ENCODE measurements at places on chromosomes 5 and 9. TPM values are rescaled to one million over a fixed set of nuclear protein-coding genes. Genes with fewer than 3 reads are reported as not detected.

DNA sequence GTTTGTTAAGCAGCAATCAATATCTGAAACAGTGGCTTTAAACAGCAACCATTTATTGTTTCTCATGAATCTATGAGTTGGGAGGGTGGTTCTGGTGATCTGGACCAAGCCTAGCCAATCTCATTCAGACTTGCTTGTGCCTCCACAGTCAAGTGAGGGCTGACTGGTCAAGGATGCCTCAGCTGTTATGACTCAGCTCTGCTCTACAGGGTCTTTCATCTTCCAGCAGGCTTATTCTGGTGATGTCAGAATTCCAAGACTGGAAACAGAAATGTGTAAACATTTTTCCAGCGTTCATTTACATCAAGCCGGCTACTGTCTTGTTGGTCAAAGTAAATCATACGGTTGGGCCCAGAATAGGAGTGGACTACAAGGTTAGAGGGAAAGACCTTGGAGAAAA lies 2.5 kb upstream of the PIP5K1B start:
- DNase-seq = no peak

- no peak for DNase-seq
Observed at GRCh38 chr9:34459941-34460340, 1.3 kb downstream of the DNAI1 start.

GABRA6 gene
- not detected for polyA plus RNA-seq

MEGF10 gene
- 0.54 TPM for polyA plus RNA-seq

SLC4A9 gene
- 18.1 TPM for polyA plus RNA-seq

MRPL22 gene
- polyA plus RNA-seq = 52.0 TPM

DNA sequence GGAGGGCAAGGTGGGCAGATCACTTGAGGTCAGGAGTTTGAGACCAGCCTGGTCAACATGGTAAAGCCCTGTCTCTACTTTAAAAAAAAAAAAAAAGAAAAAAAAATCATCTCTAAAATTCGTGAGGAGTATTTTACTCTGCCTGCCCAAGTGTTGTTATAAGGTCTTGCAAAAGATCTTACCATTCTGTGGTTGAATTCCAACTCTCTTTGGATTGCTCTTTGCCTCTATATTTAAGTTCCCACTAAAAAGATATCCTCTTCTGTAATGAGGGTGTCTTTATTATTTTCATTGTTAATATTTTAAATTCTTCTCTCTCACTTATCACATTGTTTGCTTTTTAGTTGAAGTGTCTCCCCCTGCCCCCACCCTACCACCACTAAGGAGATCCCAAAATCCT lies 33.4 kb downstream of the CREBRF start:
- DNase-seq = no peak

- DNase-seq = no peak
Observed at GRCh38 chr5:10666531-10667299, 94.3 kb downstream of the DAP start.

DNA sequence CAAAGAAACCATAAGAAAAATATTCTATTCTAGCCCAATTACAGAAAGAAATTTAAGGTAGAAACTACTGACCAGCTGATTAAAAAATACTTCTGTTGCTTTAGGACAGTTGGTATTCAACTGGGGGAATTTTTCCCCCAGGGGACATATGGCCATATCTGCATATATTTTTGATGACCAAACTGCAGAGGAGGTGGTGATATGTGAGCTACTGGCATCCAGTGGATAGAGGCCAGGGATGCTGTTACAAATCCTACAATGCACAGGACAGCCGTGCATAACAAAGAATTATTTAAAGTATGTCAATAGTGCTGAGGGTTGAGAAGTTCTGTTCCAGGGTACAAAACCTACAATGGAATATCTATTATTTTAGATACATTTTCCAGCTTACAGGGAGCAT lies 24.0 kb downstream of the ZFR start:
- DNase-seq = no peak

GRCh38 chr9:132479733-132480132 lies 69.7 kb downstream of the CFAP77 start:
- DNase-seq = no peak

DNA sequence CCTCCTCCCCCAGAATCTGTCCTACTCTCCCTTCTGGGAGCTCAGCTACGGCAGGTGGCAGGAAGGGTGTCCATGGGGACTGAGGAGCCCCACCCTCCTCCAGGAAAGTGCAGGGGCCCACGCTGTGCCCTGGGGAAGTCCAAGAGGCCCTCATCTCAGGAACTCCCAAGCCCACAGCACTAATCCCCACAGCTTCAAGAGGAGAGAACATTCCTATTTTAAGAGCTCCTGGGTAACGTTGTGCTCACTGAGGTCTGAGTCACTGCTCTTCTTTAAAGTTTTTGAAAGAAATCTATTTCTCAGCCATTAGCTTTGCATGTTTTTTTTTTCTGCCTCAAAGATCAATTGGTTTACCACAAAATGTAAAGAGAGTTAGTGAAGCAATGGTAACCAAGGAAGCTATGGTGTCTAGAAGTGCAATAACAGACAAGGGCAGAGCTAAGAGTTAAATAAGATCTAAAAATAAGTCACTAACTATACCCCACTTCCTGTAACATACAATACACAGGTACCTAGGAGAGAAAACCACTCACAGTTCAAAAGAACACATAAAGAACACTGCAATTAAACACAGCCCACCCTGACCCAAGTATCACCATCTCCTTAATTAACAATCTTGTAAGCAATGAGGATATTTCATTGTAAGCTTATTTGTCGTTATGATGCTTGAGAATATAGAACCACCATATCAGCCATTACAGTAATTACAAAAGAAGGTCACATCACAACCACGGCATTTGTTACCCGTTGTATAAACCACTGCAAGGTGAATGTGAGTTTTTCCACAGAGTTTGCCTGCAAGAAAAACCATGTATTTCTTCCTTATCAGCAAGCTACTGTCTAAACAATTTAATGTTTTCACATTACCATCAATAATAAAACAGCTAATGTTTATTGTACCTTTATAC lies 382.3 kb upstream of the SLC30A5 start:
- DNase-seq = no peak

- DNase-seq = no peak
Observed at GRCh38 chr5:17022296-17022695, 86.2 kb upstream of the MYO10 start.

SH3GLB2 gene
- polyA plus RNA-seq = 94.9 TPM

GPR21 gene
- 0.40 TPM for polyA plus RNA-seq

GRCh38 chr9:18017136-18017535 lies 438.3 kb downstream of the SH3GL2 start:
- DNase-seq = no peak

- no peak for DNase-seq
Observed at GRCh38 chr5:141799507-141800167, 78.6 kb downstream of the PCDH1 start.

DNA sequence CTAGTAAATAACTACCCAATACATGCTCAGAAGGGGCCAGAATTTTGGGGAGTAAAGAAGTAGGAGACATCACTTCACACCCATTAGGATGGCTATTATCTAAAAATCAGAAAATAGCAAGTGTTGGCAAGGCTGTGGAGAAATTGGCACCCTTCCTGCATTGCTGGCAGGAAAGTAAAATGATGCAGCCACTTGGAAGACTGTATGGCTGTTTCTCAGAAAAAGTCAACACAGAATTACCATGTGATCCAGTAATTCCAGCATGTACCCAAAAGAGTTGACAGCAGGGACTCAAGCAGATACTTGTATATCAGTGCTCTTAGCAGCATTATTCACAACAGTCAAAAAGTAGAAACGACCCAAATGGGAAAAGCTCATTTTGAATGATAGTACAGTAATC lies 107.6 kb downstream of the APBA1 start:
- DNase-seq = no peak

All from right renal cortex interstitium (tissue), 3 donors.